ENCODE measurements at places on chromosomes 16 and 17.

DNA sequence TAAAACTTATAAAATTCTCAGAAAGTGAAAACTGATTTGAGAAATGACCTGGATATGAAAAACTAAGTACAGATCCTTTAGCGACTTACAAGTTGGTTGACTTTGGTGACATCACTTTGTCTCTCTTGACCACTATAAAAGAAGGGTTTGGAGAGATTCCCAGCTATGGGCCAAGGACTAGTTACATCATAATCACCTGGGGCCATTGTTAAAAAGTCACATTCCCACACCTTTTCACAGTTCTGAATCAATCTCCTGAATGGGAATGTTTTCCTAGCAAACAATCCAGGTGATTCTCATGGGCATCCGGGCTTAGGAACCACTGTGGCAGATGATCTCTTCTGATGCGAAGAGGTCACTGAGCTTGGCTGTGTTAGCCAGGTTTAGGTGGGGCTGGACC lies 620 bp upstream of the VWA3A start:
- DNase-seq = no peak

DNA sequence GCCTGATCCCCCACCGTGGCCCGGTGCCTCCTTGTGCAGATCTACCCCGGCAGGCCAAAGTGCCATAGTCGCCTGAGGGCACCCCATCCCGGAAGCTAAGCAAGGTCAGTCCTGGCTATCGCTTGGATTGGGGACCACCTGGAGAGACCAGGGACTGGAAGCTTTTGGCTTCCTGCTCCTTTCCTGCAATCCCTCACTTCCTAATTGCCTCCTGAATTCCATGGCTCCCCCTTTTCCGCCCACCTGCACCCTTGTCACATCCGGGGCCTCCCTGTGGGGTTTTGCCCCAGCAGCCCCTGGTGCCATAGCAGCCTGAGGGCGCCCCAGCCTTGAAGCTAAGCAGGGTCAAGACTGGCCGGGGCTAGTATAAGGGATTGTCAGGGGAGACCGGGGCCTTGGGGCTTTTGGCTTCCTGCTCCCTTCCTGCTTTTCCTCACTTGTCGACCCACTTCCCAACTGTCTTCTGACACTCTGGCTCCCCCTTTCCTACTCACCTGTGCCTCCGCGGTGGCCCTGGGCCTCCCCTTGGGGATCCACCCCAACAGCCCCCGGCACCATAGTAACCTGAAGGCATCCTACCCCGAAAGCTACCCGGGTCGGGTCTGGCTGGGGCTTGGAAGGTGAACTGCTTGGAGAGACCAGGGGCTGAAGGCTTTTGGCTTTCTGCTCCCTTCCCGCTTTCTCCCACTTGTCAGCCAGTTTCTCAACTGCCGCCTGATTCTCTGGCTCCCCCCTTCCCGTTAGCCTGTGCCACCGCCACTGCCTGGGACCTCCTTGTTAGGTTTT lies 2293.6 kb downstream of the TP53TG3F start:
- DNase-seq = no peak

GRCh38 chr16:88631384-88631783 lies 7.0 kb upstream of the IL17C start:
- DNase-seq = no peak

- no peak for DNase-seq
Observed at GRCh38 chr16:53986793-53987192, 282.8 kb downstream of the FTO start.

DNA sequence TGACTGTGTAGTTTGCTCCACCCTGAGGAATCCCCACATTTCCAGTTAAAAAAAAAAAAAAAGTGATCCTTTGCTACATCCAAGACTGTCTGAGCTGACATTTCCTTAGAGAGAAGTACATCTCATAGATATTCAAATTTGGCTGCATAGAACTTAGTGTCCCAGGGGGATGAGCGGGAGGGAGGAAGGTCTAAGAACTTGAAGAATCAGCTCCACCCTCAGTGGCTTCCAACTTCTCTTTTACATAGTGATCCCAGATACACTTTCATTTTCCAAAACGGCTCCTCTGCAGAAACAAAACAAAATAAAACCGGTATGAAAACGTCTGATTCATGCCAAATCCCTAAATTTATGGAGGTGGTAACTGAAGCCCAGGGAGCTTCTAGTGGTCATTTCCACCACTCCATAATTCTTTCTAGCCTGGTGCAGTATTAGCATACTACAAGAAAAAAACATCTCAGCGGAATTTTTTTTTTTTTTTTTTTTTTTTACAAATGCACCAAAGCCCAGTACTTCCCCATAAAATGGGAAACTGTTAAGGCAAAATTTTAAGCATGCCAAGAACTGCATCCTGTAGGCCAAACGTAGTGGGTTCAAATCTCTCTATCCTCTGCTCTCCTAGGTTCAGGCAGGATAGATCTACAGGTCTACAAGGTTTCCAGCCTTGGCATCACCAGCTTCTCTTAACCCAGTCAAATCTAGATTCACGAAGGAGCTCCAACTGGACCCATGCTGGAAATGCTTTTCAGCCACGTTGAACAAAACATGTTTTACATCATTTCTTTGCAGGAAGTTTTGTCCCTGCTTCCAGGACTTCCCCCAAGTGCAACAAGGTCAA lies 29.3 kb downstream of the MAF start:
- DNase-seq = no peak

DNA sequence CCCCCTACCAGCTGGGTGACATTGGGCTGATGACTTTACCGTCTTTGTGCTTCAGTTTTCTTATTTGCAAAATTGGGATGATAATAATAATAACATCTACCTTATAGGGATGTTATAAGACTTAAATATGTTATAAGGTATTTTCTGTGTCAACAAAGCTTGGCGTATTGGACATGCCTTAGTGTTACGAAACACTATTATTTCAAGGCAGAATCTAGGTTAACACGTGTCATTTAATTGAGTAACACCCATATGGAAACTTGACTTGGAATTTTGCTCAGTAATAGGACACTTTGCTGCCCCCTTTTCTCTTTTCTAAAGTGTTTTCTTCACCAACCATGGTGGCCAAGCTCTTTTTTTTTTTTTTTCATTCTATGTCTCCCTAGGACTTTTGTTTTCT lies 294.2 kb upstream of the SALL1 start:
- no peak for DNase-seq

GRCh38 chr17:57256708-57257112 lies 387 bp downstream of the MSI2 start:
- DNase-seq = peak; percentile 50

DNA sequence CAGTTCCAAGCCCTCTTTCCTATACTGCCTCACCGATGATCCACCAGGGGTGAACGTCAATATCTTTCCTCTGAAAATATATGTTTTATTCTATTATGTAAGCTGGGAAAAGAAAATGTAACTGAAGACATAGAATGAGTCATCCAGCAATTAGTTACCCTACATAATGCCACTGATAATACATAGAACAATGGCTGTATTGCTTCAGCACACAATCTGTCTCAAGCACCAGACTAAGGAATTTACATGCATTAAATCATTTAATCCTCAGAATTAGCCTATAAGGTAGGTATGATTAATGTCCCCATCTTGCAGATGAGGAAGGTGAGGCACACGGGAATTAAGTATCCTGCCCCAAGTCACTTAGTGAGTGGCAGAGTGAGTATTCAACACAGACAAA lies 472.8 kb downstream of the TOX3 start:
- no peak for DNase-seq

- no peak for DNase-seq
Observed at GRCh38 chr17:36063786-36064541, at the start of gene CCL18. Gene CCL18 (plus strand): TSS chr17:36064272. CDS start chr17:36064343, 71 bp downstream.

- no peak for DNase-seq
Observed at GRCh38 chr17:82244413-82245133, 15.7 kb downstream of the SLC16A3 start.

- DNase-seq = no peak
Observed at GRCh38 chr16:66590322-66590721, 11.1 kb downstream of the CMTM2 start.
